ENCODE measurements at places on chromosomes 3 and 15.

DNA sequence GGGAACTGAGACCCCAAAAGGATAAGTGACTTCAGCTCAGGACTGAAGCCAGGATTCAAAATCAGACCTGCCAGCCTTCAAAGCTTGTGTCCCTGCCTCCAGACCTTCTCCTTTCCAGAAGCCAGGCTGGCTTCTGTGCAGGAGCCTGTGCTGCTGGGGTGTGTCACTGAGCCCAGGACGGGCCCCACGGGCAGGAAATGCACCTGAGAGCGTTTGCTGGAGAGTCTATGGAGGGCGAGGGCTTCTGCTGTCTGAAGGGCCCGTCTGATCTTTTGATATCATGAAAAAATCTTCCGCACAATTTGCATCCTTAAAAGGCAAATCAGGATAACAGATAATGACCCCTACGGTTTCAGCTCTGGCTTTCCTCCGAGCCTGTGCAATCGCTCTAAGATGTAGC, 125.4 kb downstream of the FAM43A start:
- DNase-seq = no peak

- no peak for DNase-seq
These were observed 48.4 kb upstream of the CCDC80 start for GRCh38 chr3:112689385-112689784.

GRCh38 chr3:80244390-80244789, 476.6 kb upstream of the ROBO1 start:
- no peak for DNase-seq

GRCh38 chr3:133965906-133966305, 63.8 kb downstream of the SLCO2A1 start:
- no peak for DNase-seq

DNA sequence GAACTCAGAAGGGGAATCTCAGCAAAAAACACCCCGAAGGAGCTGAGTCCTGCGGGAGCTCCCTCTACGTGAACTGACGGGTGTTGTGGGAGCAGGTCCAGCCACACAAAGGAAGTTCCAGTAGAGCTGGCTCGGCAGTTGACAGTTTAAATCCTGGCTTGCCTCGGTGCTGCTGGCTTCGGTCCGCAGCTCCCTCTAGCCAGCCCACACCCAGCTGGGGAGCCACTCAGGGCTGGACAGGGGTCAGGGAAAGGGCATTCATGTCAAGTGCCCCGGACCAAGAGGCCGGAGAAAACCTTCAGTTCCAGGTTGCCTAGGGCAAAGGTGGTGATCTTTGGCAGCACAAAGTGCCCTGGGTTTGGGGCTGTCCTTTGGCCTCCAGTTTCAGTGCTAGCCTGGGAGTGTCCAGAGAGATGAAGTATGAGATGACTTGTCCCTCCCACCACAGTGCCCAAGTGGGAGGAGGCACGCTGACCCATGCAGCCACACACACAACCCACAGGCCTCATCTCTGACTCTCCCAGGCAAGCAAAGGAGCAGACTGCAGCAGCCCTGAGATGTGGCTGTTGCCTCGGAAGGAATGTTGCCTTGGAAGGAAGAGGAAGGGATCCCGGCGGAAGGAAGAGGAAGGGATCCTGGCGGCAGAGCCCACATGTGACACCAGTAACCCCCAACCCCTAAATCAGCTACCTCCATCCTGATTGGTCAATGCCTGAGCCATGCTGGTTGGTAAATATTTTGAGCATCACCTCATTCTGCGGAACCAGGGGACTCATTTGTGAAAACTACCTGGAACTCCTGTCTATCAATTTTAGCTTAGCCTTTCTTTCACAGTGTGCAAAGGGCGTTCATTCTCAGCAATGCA, 13.9 kb upstream of the ANPEP start:
- no peak for DNase-seq

DNA sequence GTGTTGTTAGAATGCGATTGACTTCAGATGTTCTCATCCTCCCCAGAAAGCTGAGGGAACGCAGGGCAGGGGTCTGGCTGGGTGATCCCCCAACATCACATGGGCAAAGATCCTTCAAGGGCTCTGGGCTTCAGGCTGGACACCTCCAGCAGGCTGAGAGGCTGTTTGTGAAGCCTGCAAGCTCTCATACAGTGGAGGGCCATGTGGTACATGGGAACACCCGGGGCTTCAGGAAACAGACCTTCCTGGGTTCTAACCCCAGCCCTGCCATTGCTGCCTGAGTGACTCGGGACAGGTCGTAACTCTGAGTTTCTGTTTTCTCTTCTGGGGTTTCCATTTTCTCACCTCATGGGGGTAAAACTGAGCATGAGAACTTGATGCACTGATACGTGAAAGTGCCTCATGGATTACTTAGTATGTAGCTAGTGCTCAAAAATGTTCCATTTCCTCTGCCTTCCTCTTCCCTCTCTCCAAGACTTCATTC, 81.2 kb downstream of the TLE3 start:
- DNase-seq = peak; percentile 54

GRCh38 chr3:169865176-169865767, 4.5 kb downstream of the LRRC31 start:
- no peak for DNase-seq

DNA sequence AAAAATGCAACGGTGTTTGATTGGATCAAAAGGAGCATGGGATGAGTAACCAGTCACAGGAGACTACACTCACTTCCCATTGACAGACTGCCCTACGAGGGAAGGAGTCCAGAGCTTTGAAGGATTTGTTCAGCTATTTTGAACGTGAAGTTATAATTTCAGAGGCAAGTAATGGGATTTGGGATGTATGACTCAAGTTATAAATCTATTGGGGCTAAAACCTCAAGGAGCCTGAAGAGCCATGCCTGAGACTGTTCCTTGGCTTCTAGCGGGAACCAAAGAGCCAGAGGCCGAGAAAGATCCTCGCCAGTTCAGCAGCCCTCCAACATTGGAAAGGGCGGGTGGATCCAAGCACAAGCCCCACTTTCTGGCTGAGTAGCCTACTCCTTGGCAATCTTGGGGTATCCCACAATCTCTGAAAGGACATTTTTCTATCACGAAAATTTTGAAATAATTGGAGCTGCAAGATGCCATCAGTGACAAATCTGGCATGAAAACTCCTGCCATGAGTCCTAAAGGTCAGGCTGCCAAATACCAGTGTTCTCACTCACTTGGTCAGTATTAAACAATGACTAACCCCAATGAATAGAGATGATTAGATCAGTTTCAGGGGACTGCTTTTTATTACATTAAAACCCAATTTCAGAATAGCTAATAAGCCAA, 48.6 kb upstream of the SLCO2A1 start:
- no peak for DNase-seq

DNA sequence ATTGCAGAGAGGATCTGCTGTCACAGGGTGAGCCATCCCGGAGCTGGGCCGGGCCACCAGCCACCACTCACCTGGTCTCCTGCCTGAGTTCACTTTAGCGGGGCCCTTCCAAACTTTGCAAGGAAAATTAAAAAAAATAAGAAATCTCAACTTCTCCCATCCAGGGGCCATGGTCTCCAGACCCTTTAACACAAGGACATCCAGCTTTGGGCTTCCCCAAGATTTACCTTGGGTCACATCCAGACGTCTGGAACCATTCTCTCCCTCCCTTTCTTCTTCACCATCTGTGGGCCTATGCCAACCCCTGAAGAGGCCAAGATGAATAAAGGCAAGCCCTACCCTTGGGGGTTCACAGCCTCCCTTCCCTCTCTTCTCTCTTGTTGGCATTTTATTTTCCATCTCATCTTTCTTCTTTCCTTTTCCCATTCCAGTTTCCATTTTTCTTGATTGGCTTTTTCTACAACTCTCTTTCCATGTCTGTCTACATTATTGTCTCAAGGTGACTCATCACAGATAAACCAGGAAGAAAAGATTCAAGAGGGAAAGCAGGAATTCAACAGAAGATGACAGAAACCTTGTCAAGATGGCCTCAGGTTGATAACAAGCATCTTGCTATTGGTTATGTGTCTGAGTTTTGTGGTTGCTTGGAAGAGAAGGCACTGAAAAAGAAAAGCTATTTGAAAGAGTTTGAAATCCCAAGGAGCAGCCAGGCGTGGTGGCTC, 49.5 kb downstream of the ITGA11 start:
- DNase-seq = no peak

All from GM13977 (cell line).